ENCODE measurements at places on chromosomes 7 and 10. TPM values are rescaled to one million over a fixed set of nuclear protein-coding genes. Genes with fewer than 3 reads are reported as not detected.

The LIPM gene
- polyA plus RNA-seq: not detected

DNA sequence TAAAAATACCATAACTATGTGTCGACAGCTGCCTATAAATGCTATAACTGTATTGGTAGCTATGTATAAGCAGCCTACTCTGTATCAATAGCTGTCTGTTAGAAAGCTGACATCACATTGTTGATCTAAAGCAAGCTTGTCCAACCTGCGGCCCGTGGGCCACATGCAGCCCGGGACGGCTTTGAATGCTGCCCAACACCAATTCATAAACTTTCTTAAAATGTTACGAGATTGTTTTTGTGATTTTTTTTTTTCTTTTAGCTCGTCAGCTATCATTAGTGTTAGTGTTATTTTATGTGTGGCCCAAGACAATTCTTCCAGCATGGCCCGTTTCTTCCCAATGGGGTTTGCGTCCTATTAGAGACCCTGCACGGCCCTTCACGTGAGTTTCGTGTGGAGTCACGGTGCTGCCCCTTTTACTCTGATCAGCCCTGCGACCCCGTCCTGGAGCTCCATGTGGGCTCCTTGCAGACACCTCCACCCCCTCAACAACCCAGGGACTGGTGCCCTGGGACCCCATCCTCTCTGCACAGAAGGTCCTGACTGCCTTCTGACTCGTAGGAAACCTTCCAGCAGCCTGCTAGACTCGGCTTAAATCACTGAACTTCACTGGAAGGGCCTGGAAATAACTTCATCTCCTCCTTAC lies 4.5 kb upstream of the PRKAR1B start:
- no peak for DNase-seq

DNA sequence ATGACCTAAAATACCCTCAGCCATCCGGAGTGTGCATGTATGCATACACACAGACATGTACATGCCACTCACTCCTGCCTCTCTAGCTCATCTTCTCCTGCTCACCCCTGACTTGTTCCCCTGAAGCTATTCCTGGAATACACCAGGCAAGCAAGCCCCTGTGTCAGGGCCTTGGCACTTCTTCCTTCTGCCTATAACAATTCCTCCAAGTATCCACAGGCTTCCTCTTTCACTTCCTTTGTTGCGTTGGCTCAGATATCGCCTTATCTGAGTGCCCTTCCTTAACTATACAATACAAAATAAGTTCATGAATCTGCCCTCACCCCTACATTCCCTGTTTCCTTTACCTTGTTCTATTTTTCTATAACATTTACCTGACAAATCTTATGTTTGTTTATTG lies 88.8 kb downstream of the NOD1 start:
- no peak for DNase-seq

- DNase-seq: no peak
These were observed 72.0 kb downstream of the PAX2 start for GRCh38 chr10:100817268-100817839.

DNA sequence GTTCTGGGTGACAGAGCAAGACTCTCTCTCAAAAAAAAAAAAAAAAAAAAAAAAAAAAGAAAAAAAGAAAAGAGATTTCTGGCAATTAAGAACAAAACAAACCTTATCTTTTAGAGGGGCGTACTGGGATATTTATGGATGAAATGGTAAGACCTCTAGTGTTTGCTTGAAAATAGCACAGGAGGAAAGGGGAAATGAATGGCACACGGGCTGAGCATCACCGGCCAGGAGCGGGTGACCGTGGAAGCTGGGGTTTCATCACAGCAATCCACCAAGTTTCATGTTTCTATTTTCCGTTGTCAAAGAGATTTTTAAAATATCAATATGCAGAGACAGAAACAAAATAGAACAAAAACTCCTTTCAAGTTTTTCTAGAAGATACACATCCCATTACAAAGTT lies 105.6 kb downstream of the SVIL start:
- DNase-seq: no peak

The TMEM26 gene
- 0.06 TPM for polyA plus RNA-seq

GRCh38 chr10:115965376-115965775 lies 307.6 kb downstream of the GFRA1 start:
- DNase-seq: no peak

- no peak for DNase-seq
These were observed 10.8 kb upstream of the GSDME start for GRCh38 chr7:24767878-24768569.

The PLPP4 gene
- not detected for polyA plus RNA-seq

DNA sequence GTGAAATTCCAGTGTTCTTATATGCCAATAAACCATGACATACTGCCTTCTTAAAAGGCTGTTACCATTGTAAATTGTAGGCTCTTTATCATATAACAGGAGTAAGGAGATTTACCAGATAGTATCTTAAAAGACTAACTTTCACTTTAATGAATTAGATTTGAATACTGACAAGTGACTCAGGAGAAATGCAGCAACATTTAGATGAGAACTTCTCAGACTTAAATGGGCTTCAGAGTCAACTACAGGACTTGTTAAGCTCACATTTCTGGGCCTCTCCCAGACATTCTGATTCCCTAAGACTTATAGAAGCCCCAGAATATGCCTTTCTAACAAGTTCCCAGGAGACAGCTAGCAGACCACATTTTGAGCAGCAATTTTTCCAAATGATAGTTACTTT lies 466.3 kb downstream of the ARL4A start:
- DNase-seq: no peak

GRCh38 chr7:82156893-82157292 lies 286.7 kb downstream of the CACNA2D1 start:
- no peak for DNase-seq

GRCh38 chr10:107418085-107418806 lies 253.7 kb upstream of the SORCS1 start:
- no peak for DNase-seq

- DNase-seq: peak; percentile 64
These were observed at the start of gene FUOM for GRCh38 chr10:133357285-133358161. FUOM (minus strand) TSS chr10:133358019; CDS start chr10:133358007, 12 bp downstream.

DNA sequence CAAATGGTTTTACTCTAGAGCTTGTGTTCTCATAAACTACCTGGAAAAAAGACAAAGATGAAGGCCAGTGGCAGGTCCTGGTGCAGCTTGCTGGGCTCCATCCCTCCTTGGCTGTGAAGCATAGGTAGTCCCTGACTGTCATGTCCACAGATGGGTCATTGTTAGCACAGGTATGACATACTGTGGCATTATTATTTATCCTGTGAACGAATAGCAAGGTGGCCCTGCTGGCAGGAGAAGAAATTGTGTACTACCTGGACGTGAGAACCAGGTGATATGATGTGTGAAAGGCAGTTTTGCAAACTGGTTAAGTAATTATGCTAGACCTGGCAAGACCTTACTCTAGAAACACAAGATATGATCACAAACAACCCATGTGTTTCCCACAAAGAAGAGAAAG lies 63.9 kb downstream of the CCDC71L start:
- no peak for DNase-seq

The FAM25A gene
- polyA plus RNA-seq: not detected

DNA sequence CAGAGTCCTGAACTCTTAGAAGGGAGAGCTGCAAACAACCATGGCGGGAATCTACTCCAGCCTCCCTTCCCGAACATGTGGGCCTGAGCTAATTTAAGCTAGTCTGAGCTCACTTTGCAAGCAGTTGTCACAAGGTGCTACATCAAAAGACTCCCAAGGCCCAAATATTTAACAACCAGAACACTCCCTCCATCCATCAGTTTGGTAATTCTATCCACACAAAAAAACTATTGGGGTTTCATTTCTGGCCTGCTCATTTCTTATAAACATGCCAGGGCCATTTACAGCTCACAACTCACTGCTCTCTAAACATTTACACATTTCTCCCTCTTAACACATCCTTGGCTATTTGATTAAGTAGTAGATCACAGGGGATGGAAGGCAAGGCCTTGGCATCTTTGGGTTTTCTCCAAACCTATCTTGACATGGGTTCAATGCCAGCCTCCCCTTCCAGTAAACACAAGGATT lies 263.4 kb downstream of the KCNMA1 start:
- no peak for DNase-seq

DNA sequence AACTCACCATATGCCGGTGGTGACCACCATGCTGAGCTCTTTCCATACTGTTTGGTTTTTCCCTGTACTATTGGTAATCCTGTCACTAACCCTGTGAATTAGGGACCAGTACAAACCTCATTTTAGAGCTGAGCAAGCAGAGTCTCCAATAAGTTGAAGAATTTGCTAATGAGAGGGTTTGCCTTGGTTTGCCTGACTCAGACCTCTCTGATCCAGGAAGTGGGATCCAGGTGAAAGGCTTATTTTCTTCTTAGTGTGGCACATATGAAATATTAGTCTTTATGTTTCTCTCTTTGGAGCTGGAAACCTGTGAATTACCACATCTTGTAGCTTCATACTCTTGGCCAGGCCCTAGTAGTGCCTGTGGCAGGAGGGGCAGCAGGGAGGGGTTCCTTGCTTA lies 114.1 kb upstream of the IGFBP3 start:
- DNase-seq: no peak

The CEP55 gene
- 0.22 TPM for polyA plus RNA-seq

GRCh38 chr10:75061709-75062505 lies 49.5 kb upstream of the SAMD8 start:
- no peak for DNase-seq

GRCh38 chr7:55280031-55280454 lies 85.1 kb upstream of the LANCL2 start:
- DNase-seq: no peak

DNA sequence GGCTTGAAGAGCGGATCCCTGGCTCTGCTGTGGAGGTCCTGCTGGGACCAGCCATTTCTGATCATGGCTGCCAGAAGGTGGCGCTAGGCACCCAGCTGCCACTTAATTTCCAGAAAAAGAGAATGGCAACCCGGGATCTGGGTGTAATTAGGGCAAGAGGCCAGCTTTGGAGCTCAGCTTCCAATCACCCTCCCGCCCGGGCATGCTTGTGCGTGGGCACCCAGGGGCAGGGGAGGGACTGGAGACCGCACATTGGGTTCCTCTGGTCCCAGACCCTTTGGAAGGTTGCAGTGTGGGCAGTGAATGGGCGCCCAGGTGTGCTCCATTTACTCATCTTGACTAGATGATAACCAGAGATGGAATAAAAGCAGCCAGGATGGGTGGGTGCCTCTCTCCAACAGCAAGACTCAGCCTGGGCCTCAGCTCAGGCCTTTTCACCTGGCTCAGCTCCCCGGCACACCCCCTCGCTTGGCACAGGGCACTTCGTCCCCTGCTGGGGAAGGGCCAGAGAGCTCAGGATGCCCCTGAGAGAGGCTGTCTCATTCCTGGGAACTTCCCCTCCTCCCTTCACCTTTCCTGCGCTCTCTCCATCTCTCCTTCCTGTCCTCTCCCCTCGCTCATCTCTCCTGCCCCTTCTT lies 14.7 kb downstream of the FAM241B start:
- DNase-seq: peak; percentile 57

DNA sequence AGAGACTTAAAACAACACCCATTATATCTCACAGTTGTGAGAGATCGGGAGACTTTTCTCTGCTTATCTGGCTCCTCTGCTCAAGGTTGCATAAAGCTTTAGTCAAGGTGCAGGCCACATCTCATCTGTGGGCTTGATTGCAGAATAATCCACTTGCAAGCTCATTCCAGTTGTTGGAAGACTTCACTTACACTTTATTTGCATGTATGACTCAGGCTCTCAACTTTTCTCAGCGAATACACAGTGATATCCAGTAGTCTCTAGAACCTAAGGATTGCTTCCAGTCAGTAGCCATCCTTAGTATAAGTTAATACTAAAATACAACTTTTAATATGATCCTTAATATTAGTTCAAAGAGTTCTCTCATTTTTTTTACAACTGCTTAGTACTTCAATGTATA lies 435.5 kb upstream of the NRG3 start:
- DNase-seq: no peak

DNA sequence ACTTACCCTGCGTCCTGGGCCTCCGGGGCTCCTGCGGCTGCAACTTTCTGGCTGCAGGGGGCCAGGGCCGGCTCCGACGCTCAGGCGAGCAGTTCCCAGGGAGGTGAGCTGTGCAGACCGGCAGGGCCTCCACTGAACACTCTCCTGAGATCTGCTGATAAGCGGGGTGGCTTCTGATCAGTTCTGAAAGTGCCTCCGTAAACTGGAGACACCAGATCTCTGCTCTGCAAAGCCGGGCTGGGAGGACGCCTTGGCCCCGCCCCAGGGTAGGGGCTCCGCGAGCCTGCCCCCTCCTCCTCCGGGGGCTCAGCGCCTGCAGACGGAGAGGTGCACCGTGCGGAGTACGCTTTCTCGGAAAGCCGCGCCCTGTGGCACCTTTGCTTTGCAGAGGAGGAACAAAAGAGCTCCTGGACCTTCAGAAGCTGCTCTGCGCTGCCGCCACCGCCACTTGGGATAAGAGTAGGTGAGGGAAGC lies 141.3 kb upstream of the VKORC1L1 start:
- DNase-seq: no peak

The LRRD1 gene
- polyA plus RNA-seq: not detected

The CALN1 gene
- not detected for polyA plus RNA-seq

The TWIST1 gene
- 3.4 TPM for polyA plus RNA-seq

GRCh38 chr7:115410972-115411686 lies 489.2 kb downstream of the MDFIC start:
- DNase-seq: no peak

- no peak for DNase-seq
These were observed 5.8 kb downstream of the UPP1 start for GRCh38 chr7:48094861-48095293.

The IFIT5 gene
- 5.4 TPM for polyA plus RNA-seq

The ABCA13 gene
- polyA plus RNA-seq: not detected

DNA sequence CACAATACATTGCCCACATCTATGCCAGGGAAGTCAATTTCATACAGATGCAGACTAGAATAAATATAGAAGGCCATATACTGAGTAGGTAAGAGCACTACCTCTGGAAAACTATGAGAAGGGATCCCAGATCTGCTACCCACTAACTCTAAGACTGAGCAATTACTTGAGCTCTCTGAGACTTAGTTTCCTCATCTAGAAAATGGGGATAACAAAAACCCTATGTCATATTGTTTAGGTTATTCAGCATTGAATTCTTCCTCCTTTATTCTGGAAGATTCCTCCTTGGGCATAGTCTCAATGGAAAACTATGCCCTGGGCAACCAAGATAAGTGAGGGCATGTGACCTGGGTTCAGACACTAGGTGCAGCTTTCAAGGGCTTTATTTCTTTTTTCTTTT lies 4.0 kb upstream of the ARMH3 start:
- no peak for DNase-seq

DNA sequence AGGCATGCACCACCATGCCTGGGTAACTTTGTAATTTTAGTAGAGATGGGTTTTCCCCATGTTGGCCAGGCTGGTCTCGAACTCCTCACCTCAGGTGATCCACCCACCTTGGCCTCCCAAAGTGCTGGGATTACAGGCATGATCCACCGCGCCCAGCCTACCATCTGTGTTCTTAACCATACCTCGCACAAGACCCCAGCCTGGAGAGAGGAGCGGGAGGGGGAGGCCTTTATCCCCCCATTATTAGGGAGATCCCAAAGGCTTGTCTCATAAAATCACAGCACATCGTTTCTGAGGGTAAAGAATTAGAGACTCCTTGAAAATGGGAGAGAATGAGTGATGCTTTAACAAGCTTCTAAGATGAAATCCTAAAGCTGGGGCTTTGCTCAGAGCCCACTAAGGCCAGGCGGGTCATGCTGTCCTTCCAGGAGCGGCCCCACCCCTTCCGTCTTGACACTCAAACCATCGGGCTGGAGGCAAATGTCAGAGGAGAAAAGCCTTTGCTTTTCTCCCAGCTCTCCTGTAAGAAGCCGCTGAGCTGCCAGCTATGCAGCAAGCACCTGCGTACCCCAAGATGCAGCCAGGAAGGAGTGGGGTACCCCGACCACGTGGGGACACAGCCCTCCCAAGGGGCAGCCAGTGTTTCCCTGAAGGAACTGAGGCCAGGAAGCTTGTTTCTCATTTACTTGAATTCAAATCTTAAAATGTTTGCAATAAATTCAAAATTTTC lies 339.7 kb downstream of the PTPRN2 start:
- DNase-seq: no peak

- DNase-seq: no peak
These were observed 223.7 kb downstream of the MTERF1 start for GRCh38 chr7:91656541-91657482.
